NCI-H82 (cell line): ENCODE measurements at places on chromosomes 16 and 17.

GRCh38 chr17:45073414-45074070 is 12.4 kb downstream of the NMT1 start:
- DNase-seq = peak; percentile 74

DNA sequence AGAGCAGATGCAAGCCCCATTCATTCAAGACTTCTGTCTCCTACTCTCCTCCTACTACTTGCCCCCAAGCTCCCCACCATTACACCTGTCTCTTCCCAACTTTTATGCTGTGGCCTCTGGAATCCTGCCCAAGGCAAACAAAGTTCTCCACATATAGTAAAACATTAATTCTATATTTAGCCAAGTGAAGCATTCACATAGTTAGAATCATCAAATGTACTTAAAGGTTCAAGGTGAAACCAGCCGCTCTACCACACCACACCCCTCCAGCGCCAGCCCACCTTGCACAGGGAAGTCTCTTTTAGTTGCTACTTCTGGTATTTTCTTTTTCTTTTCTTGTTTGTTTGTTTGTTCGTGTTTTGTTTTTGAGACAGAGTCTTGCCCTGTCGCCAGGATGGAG is 25.4 kb upstream of the GUCY2D start:
- no peak for DNase-seq

GRCh38 chr17:32879134-32879533 is 2.2 kb upstream of the MYO1D start:
- DNase-seq = no peak

GRCh38 chr17:30956764-30957374 is 14.0 kb upstream of the RNF135 start:
- DNase-seq = no peak

DNA sequence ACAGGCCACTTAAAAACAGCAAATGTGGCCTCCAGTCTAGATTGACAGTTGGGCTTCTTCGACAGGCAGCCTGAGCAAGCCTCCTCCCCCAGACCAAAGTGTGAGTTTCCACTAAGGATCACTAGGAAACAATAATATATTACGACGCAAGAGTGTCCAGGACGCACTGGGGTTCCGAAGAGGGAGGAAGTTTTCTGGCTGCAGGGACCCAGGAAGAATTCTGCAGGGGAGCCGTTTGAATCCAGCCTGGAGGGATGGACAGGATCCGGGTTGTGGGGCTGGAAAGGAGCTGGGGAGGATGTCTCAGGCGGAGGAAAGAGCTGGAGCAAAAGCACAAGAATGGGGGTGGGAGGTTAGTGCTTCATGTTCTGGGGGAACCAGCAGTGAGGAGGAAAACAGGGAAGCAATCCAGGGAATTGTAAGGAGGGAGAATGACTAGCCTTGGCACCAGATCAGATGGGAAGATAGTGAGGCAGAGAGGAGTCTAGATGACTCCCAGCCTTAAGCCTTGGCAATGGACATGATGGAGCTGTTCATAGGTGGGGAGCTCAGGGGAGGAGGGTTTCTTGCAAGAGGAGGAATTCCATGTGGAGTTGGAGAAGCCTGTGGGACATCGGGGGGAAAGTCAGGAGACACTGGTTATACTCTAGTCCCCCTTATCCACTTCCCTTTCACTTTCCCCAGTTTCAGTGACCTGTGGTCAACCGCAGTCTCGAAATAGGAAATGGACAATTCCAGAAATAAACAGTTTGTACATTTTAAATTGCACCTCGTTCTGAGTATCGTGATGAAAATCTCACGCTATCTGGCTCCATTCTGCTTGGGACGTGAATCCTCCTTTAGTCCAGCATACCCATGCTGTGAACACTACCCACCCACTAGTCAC is 26.6 kb downstream of the NGFR start:
- no peak for DNase-seq

- peak; percentile 70 for DNase-seq
Observed at GRCh38 chr17:74015990-74016389, 187.5 kb upstream of the RPL38 start.

DNA sequence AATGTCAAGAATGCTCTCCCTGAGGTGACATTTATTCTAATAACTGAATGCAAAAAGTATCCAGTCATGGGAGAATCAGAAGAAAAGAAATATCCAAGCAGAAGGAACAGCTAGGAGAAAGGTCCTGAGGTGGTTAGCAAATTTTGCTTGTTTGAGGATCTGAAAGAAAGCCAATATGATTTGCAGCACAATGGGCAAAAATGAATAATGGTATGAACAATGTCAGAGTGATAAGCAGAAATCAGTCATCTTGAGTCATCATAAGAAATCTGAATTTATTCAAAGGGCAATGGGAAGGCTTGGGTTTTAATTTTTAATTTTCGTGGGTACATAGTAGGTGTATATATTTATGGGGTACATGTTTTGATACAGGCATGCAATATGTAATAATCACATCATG is 68.5 kb downstream of the BRIP1 start:
- no peak for DNase-seq

GRCh38 chr17:40956401-40957254 is 10.1 kb downstream of the KRT39 start:
- no peak for DNase-seq

DNA sequence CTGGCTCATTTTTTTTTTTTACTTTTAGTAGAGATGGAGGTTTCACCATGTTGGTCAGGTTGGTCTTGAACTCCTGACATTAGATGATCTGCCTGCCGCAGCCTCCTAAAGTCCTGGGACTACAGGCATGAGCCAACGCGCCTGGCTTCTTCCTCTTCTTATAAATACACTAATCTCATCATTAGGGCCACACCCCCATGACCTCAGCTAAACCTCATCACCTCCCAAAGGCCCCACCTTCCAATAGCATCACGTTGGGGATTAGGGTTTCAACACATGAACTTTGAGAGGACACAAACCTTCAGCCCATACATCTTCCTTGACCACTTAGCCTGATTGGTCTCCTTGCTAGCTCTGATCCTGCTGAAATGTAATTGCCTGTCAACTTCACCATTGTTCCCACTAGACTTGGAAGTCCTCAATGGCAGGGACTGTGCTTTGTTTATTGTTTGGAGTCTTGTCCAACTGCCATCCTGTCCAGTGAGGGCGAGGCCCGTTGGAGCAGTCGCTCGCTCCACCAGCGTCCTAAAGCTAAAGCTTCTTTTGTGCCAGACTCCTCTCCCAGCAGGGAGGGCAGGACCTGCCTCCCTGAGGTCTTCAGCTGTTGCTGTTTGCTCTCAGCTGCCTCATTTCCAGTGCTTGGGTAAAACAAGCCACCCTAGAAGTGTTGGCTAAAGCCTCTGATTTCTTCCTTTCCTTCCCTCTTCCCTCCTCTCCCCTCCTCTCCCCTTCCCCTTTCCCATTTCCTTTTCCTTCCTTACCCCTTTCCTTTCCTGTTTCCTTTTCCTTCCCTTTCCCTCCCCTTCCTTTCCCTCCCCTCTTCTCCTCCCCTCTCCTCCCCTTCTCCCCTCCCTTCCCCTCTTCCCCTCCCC is 85.3 kb downstream of the HAPSTR1 start:
- DNase-seq = peak; percentile 94

DNA sequence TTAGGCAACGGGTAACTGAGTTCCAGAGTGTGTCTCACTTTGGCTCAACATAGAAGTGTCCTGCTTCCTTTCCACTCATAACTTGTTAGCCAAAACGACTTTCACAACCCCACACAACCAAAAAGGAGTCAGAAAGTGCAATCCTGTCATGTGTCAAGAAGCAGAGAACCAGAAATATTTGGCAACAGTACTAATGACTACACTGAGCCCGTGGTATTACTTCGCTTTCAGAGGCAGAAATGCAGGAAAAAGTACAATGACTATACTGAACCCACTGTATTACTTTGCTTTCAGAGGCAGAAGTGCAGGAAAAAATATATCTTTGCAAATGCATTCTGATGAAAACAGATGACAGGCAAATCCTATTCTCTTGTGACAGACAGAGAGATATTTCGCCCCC is 484.6 kb downstream of the KIF2B start:
- DNase-seq = no peak

DNA sequence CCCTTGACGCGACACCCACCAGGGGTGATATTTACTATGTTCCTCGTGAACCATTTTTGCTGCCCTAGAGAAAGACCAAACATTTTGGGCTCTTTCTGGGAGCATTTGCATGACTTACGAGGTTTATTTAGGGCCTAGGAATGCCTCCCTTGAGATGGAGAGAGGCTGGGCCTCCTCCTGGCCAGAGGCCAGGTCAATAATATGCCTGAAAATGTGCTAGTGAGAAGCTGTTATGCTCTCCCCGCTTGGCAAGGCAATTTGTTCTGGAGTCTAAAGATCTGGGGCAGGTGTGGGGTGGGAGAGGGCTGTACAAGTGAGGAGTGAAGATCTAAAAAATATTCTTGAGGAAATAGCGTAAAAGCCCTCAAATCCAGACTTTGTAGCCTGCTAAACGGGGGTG is 587.3 kb upstream of the CDH5 start:
- DNase-seq = no peak

DNA sequence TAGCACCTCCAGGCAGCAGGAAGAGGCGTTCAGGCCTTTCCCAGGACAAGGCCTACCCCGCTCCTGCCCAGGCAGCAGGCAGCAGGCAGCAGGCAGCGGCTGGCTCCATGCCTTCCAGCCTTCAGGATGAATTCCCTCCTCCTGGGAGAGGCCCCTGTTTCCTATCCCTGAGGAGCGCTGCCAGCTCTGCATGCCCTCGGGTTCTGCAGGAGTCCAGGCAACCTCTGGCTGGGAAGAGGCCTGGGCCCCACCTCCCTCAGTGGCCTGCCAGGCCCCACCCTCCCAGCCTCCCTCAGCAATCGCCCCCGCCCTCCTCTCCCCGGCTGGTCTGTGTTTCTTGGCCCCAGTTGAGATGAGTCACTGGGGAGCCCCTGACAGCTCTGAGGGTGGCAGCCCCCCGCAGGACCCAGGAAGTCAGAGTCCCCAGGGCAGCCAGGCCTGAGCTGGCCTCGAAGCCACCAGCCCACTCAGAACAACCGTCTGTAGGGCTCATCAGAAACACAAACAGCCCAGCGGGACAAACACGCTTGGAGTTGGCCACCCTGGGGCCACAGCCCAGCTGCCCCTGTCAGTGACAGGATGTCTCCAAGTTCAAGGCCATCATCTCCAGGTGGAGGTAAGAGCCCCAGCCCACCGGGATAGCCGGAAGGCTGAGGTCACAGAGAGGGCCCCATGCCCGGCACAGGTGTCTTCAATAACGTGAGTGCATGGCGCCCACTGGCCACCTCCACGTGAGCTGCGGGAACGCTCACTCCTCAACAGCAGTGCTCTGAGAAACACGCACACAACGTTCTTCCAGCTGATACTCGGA is 39.5 kb upstream of the CIBAR2 start:
- DNase-seq = no peak

DNA sequence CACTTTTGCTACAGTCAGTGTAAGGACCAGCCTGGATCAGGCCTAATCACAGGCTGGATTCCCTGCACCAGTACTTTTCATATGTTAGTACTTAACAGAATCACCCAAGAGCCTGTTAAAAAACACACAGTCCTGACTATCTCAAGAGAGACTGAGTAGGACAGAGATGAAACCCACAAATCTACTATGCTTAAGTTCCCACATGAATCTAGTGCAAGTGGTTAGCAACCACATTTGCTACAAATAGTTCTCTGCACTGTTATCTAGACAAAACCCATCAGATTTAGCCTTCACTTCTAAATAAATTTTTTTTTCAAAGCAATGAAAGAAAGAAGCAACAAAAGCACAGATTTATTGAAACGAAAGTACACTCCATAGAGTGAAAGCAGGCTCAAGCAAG is 38.9 kb downstream of the SSH2 start:
- DNase-seq = no peak

DNA sequence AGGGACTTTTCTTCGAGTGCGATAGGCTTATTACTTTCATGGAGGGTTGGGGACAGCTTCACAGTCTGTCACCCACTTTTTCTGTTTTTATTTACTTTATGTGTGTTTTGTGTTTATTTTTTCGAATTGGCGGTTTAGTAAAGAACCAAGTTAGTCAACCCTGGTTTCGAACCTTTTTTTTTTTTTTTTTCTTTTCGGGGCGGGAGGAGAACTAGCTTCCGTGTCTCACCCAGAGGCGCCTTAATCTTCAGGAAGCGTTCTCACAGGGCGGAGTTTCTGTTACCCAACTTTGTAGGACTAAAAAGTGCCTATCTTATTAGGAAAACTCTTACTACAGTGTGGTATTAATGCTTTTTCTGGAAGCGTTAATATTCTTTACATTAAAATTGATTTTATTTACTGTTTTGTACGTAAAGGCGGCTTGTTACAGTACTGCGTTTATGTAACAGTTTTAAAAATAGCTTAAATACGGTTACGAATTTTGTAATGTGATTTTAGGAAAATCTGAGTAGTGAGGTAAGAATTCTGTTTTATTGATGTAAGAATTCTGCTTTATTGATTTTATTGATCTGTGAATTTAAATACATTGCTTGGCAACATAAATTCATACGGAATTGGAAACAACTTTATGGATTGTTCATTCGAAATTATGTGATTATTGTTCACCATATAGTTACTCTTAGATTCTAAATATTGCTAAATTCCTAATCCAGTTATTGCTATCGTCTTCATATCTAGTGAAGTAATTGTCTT is 885 bp downstream of the ZNF207 start:
- peak; percentile 76 for DNase-seq

DNA sequence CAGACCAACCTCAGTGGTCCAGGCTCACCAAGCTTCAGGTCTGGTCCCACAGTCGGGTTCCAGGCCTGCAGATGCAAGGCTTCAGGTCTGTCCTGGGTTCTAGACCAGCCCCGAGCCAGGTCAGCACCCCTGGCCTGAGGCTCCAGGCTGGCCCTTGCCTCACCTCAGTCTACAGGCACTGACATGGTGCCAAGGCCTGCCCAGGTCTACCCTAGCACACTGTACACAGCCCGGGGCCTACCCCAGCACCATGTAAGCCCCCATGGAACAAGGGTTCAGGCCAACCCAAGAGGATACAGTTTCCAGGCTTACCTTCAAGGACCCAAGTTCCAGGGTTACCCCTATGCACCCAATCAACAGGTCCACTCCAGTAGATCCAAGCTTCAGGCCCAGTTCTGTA is 26.8 kb downstream of the ZFP1 start:
- no peak for DNase-seq

- DNase-seq = no peak
Observed at GRCh38 chr17:57465610-57466009, 209.3 kb downstream of the MSI2 start.

GRCh38 chr16:2048116-2048543 is 345 bp downstream of the TSC2 start:
- DNase-seq = no peak

DNA sequence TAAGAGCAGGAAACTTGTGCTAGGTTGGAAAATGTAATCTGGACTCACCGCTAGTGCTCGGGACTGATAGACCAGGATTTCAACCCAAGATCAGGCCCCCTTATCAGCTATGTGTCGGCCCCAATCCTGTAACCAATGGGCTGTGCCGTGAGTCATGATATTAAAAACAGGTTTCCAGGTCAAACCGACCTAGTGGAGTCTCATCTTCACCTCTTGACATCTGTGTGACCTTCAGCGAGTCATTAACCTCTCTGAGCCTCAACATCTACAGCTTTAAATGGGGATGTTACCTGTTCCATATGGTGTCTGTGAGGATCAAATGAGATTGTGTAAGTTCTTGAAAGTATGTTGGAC is 512 bp downstream of the PMM2 start:
- no peak for DNase-seq

- DNase-seq = no peak
Observed at GRCh38 chr16:78303946-78304345, 204.5 kb downstream of the WWOX start.
